ENCODE measurements at places on chromosomes 3 and 15. TPM values are rescaled to one million over a fixed set of nuclear protein-coding genes. Genes with fewer than 3 reads are reported as not detected.

Gene PEAK1
- total RNA-seq: 31.8 TPM

Gene NANOGP8
- not detected for total RNA-seq

Gene OTOL1
- total RNA-seq: not detected

- DNase-seq: no peak
Measured at GRCh38 chr3:11522953-11523571, 120.7 kb downstream of the VGLL4 start.

DNA sequence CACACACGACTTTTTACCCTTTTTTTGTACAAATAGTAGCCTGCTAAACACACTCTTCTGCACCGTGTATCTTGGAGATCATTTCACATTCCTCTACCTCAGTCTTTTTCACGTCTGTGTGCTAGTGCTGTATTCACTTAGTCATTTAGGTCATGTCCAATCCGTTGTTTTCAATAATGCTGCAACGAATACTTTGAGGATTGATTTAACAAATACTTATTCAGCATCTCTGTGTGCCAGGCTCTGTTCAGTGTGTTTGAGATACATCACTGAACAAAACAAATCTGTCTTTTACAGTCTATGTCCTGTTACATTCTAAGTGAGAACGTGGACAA, 882 bp downstream of the JMJD7 start:
- DNase-seq: no peak

DNA sequence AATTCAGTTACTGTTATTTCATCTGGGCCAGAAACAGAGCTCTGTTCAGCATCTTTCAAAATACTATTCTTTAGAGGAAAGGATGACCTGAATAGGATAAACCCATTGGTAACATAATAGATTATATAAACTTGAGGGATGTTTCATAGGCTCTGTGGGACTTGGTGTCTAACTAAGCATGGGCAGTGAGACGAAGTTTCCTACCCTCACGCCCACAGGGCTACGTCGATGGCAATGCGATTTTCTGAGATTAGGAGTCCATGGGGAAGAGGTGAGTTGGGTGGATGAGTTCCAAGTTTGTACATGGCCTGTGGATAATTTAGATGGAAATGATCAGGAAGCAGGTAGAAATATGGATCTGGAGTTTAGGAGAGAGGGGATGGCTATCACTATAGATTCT, 115.2 kb upstream of the TBL1XR1 start:
- DNase-seq: no peak

DNA sequence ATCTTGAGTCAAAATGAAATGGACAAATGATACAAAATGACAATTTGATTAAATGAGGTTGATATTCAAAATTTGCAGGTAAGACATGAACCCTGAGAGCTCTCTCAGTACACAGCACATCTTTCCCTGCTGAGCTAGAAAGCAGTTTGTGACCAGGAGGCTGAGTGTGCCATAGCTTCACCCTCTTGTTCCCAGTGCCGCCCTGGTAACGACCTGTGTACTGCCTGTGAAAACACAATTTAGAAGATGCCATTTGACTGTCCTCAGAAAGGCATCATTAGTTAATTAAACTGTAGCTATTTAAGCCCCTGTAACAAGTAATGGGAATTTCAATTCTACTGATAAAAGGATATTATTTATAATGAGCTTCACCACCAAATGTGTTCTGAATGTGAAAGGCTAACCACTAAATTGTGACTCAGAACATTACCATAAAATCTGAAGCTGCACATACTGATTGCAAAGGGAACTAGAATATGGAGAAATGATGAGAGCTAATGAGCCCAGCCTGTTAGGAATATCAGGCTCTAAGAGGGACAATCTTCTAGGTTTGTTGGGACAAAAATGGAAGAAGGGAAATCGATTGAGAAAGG, 212.9 kb upstream of the ARPP21 start:
- no peak for DNase-seq

GRCh38 chr3:197521277-197522182, 34.2 kb downstream of the BDH1 start:
- DNase-seq: no peak
